GM23248 (cell line): ENCODE measurements at places on chromosomes 12 and 14. TPM values are rescaled to one million over a fixed set of nuclear protein-coding genes. Genes with fewer than 3 reads are reported as not detected.

- H3K4me3 ChIP-seq, result no peak overlapping the region
- no peaks in the 10 kb centered on the region for H3K4me1 ChIP-seq
These were observed 101.4 kb downstream of the KCNMB4 start for GRCh38 chr12:70467476-70467875.

GRCh38 chr12:25796523-25797000 is 161.9 kb upstream of the RASSF8 start:
- DNase-seq, result no peak
- H3K36me3 ChIP-seq, result no peaks in the 10 kb centered on the region
- no peaks in the 10 kb centered on the region for H3K27me3 ChIP-seq
- H3K4me3 ChIP-seq, result no peak overlapping the region
- no peaks in the 10 kb centered on the region for H3K4me1 ChIP-seq

PLBD1 gene
- total RNA-seq, result 0.51 and 0.65 TPM in 2 replicates

DYRK2 gene
- 20.3 and 25.4 TPM in 2 replicates for total RNA-seq

TAS2R20 gene
- 1.8 and 2.5 TPM in 2 replicates for total RNA-seq
